ENCODE measurements at places on chromosomes 6 and 20.

GRCh38 chr6:37608587-37608986 lies 89.1 kb downstream of the MDGA1 start:
- DNase-seq: no peak

DNA sequence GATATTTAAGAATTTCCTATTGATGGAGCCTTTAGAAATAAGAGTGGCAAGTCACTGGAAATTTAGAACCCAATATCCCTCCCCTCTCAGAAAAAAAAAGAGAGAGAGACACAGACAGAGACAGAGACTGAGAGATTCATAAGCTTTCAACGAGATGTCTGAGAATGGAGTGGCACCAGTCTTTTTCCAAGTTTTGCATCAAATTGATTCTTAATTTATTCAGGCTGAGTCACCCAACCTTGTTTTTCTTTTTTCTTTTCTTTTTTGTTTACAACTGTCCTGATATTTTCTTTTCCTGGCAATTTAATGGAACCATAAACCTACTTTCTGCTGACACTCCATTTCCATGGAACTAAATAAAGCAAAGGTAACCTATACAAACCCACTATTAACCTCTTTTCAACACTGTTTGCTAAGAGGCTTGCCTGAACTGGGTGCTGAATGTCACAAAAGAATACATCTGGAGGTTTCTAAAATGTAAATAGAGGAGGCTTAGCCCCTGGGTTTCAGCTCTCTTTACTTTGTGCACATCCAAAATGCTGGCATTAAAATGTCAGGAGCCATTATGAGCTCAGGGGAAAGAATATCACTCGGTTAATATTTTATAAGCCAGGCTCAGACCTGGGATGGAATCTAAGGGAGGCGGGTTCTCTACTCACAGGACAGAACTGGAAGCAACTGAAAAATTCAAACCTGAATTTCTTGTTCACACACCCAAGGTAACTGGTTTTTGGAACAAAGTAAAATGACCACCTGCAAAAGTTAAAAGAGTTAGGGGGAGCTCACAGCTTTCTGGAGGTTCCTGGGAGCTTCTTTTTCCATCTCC lies 100.8 kb downstream of the BFSP1 start:
- peak; percentile 74 for DNase-seq

DNA sequence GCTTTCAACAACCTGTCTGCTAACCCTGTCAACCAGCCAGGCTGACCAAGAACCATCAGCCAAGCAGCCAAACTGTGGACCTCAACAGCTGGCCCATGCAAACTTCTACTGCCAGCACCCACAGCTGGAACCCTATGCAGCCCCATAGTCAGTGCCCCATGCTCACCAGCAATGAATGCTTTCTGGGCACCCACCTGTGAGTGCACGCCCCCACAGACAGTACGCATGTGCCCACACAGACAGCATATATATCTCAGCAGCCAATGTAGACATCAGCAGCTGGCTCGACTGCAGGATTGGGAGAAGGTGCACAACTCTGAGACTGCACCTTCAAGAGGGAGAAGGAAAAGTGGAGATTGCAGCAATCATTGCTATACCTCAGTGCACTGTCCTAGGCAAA lies 1534.6 kb downstream of the GRIK2 start:
- no peak for DNase-seq

DNA sequence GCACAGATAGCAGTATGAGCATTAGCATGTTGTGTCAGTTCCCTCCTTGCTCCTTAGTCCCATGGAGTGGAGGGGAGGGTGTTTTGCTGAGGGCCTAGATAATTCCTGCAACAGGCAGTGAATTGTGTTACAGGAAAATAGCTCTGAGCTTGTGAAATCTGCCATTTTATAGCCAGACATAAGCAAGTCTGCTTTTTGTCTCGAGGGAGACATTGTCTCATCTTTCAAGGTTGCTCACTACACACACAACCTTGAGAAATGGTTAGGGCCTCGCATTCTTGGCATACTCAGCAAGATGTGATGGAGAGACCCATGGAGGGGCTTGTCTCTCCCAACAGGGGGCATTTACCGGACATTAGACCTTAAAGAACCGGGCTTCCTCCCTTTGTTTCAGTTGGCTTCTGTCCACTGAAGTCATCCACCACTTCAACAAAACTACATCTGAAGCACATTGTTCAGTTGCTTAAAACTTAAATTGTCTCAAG lies 108.0 kb upstream of the FOXO3 start:
- no peak for DNase-seq

GRCh38 chr6:169791721-169792131 lies 40.3 kb downstream of the ERMARD start:
- DNase-seq: no peak

All from NCI-H1436 treated with DMSO at 0.1 percent for 48 hours (cell line).